ENCODE measurements at places on chromosomes 16 and 17. TPM values are rescaled to one million over a fixed set of nuclear protein-coding genes. Genes with fewer than 3 reads are reported as not detected.
A peak's percentile ranks its signal among the peaks of the same experiment; 100 is the strongest.

Gene SMPD3
- 8.1 TPM for total RNA-seq

DNA sequence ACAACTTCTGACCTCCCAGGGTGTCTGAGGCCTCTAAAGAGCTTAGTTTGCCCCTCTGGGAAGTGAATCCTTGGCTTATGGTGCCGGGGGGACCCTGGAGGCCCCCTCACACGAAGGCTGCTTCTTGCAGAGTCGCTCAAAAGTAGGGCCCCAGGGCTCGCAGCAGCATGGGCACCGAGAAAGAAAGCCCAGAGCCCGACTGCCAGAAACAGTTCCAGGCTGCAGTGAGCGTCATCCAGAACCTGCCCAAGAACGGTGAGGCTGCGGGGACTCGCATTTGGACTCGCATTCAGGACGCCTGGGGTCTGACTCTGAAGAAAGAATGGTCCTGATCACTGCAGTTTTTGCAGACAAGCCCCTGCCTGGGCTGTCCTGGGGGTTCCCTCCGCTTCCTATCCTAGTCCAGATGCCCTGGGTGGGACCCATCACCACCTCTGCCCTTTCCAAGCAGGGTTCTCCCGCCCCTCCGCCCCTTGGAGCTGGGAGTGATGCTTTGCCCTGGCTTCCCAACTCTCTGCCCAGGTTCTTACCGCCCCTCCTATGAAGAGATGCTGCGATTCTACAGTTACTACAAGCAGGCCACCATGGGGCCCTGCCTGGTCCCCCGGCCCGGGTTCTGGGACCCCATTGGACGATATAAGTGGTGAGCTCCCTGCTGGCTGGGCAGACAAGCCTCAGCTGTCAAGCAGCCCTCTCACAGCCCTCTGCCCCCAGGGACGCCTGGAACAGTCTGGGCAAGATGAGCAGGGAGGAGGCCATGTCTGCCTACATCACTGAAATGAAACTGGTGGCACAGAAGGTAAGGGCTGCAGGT lies 698 bp downstream of the ACBD4 start:
- no peak for DNase-seq

Gene SDR42E2
- 0.22 TPM for total RNA-seq

- no peak for DNase-seq
These were observed 39.4 kb downstream of the SLC47A1 start for GRCh38 chr17:19573075-19573474.

GRCh38 chr16:8861563-8862308 lies 7.1 kb downstream of the CARHSP1 start:
- no peak for DNase-seq

GRCh38 chr16:17222871-17223401 lies 247.8 kb downstream of the XYLT1 start:
- DNase-seq, result no peak

Gene ARHGDIG
- not detected for total RNA-seq

Gene TMEM88
- 16.1 TPM for total RNA-seq

Gene KRT28
- total RNA-seq, result not detected

DNA sequence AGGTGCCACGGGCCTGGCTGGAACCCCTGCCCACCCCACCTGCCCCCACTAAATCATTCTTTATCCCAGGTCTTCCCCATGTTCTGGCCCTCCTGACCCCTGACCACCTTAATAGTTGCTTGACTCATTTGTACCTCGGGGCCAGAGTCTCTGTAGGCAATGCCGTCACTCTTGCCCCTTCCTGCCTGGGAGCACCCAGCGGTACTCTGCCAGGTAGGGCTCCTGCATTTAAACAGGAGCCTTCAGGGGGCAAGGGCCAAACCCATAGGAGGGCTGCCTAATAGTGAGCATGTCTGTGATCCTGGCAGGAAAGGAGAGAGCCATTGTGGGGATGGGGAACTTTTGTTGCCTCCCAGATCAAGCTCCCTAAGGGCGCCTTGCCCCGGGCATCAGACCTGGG lies 8.8 kb upstream of the ITGA3 start:
- no peak for DNase-seq

GRCh38 chr17:17957584-17957916 lies 14.7 kb downstream of the TOM1L2 start:
- DNase-seq, result no peak

GRCh38 chr17:30200106-30200505 lies 35.4 kb downstream of the SLC6A4 start:
- DNase-seq, result no peak

Gene CEP295NL
- 61.8 TPM for total RNA-seq

- peak; percentile 79 for DNase-seq
These were observed 15.4 kb downstream of the MGRN1 start for GRCh38 chr16:4639899-4640509.

Gene TBC1D3C
- not detected for total RNA-seq

Gene NGFR
- total RNA-seq, result 1.3 TPM

- no peak for DNase-seq
These were observed 3.2 kb downstream of the ACTG1 start for GRCh38 chr17:81509207-81509971.

Gene PPY
- not detected for total RNA-seq

GRCh38 chr16:15493466-15494180 lies 59.2 kb downstream of the BMERB1 start:
- DNase-seq, result no peak

DNA sequence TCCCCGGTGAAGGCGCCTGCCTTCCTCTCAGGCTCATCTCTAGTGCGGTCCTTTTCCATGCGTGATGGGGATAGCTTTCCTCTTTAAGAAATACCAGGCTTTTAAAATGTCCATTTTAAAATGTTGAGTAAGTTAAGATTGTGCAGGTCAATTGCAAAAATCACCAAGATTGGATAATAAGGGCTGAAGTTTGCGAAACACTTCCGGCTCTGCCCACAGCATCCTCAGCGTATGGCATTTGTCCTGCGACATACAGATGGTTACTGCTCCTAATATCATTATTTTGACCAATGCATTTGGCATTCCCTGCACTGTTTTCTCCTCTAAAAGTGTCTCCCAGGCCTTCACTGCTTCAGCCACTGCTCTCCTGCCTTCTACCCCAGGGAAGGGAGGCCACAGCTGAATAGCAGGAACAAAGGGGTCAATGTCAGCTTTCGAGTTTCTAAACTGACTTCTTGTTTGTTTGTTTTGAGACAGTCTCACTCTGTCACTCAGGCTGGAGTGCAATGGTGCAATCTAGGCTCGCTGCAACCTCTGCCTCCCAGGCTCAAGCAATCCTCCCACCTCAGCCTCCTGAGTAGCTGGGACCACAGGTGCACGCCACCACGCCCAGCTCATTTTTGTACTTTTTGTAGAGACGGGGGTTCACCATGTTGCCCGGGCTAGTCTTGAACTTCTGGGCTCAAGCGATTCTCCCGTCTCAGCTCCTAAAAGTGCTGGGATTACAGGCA lies 91.9 kb downstream of the CRISPLD2 start:
- no peak for DNase-seq

Gene ZNF500
- 16.8 TPM for total RNA-seq

DNA sequence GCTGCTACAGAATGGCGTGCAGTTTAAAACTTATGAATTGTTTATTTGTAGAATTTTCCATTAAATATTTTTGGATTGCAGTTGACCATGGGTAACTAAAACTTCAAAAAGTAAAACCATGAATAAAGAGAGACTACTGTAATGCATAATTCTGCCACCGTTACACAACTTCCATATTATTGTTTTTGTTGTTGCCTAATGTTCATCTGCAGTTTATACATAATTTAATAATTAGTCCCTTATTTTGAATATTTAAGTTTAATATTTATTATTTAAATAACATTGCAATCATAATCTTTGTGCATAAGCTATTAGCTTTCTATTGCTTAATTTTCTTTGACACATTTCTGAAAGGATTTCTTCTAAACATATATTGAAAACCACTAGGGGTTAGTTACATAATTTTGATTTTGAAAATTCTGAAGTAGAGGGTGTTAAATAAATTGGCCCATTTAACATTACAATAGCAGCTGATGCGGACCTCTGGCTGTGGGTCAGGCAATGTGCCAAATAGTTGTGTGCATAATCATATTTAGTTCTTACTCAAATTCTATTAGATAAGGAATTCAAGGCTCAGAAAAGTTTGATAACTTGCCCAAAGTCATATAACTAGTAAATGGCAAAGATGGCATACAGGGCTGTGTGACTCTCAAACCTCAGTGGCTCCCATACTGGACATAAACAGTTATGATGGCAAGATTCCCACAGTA lies 31.1 kb downstream of the PPM1E start:
- no peak for DNase-seq

Gene SLC38A8
- not detected for total RNA-seq

GRCh38 chr16:74871608-74872007 lies 97.0 kb upstream of the FA2H start:
- no peak for DNase-seq

DNA sequence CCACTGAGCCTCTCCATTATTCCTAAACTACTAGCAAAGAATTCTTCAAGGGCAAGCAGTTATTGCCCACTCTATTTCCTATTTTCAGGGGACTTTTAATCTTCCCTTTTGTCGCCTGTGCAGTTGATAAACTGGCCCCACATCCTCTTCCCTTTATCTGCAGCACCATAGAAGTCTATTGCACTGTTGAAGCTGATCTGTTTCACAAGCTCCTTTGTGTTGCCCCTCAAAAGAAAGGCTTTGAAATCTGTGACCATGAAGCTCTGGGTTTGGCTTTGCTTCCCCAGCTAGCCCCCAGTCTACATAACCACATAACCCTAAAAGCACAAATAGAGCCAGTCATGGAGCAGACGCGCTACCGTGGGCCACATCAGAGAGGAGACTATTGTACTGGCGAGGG lies 37.1 kb downstream of the CDRT15 start:
- DNase-seq, result no peak

Gene SLC16A6
- total RNA-seq, result 2.4 TPM

Gene TBC1D26
- not detected for total RNA-seq

Gene SLFN14
- 0.24 TPM for total RNA-seq

DNA sequence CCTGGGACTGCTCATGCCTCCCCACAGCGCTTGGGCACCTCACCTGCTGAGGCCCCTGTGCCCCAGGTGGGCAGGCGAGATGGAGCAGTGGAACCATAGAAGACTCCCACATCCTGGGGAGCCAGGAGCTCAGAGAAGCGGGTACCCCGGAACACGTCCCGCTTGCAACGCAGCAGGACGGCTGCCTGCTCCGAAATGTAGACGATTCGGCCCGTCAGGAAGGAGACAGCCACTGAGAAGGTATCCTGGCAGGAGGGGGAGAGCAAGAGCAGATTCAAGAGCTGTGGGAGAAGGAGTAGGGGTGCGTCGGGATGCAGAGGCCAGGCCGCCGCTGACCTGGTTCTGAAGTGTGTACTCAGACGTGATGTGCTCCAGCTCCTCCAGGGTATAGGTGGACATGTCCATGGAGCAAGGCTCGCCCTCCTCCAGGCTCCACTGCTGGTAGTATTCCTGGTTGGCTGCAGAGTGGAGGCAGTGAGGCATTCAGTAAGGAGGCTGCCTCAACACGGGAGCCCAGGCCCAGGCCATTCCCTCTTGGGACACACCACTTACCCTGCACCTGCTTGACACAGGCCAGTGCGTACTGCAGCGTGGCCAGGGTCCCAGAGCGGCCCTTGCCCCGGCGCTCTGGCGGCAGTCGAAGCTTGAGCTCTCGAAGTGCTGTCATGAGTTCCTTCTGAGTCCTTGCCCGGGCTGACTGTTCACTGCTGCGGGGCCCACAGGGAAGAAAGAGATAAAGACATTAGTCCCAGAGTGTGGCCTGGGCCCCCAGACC lies 2.6 kb downstream of the PER1 start:
- peak; percentile 78 for DNase-seq

Gene FNDC8
- total RNA-seq, result not detected

- no peak for DNase-seq
These were observed 51.3 kb downstream of the TNFRSF13B start for GRCh38 chr17:16920628-16921020.
